Thyroid gland (tissue), 4 donors: ENCODE measurements at places on chromosomes 4 and X. TPM values are rescaled to one million over a fixed set of nuclear protein-coding genes. Genes with fewer than 3 reads are reported as not detected.
A peak's percentile ranks its signal among the peaks of the same experiment; 100 is the strongest.

The DMRTC1B gene
- total RNA-seq, result 1.7 TPM

The NIPAL1 gene
- 10.1 TPM for total RNA-seq

The IQCM gene
- total RNA-seq, result not detected

The RTL3 gene
- total RNA-seq, result not detected

The GIMD1 gene
- total RNA-seq, result not detected

The MRFAP1L1 gene
- total RNA-seq, result 93.9 TPM

The TREX2 gene
- total RNA-seq, result 3.2 TPM

DNA sequence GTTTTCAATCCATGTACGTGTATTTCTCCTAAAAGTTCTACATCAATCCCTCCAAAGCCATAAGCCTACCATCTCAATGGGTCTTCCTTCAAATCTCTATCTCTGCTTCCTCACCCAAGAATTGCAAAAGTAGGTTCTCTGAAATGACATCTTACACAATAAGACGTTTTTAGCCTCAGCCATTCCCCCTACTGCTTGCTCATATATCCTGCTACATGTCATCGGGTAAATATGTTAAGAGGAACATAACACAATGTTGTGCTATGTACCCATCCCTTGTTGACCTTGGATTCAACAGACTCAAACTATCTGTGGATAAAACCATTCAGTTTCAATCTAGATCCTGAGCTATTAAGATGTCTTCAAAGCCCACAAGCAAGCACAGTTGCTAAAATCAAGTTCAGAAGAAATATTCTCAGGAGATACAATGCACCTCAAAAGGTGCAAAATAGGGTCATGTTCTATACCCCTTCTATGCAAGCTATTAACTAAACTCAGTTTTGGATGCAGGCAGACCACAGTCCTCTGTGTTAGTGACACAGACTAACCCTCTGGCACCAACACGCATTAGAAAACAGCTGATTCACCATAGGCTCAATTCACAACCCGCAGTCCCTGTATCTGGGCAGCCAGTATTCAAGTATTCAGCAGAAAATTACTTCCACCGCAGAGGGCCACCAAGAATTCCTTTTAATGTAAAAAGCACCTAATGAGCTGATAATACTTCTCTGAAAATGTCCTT lies 56.8 kb downstream of the CD99L2 start:
- no peak overlapping the region for H3K27ac ChIP-seq
- no peaks in the 10 kb centered on the region for H3K27me3 ChIP-seq
- H3K36me3 ChIP-seq, result no peaks in the 10 kb centered on the region
- no peaks in the 10 kb centered on the region for H3K4me1 ChIP-seq
- H3K4me3 ChIP-seq, result no peak overlapping the region

- H3K36me3 ChIP-seq, result no peaks in the 10 kb centered on the region
- H3K4me1 ChIP-seq, result peaks cover 9% of the 10 kb centered on the region
Observed at GRCh38 chrX:133415276-133416105, at the start of gene GPC4. Gene GPC4 (minus strand): TSS chrX:133415489. CDS start chrX:133414965, 524 bp downstream.

DNA sequence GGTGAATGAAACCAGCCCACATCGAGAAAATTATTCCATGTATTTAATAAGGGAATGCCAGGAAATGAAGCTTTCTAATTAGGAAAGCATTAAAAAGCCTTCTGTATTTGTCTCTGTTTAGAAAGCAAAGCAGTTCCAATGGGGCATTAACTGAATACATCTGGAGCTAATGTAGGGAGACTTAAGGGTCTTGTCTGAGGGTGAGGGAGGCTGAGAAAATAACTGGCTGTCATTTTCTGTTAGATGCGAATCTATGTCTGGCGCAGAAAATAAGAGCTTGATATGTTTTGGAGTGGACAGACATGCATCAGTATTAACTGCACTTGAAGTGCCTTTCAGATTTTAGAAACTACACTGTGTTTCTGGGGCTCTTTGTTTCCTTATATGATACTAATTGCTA lies 111.3 kb downstream of the KLHL8 start:
- peaks cover 56% of the 10 kb centered on the region for H3K4me1 ChIP-seq
- peaks cover 9% of the 10 kb centered on the region for H3K36me3 ChIP-seq
- no peak for DNase-seq
- H3K27me3 ChIP-seq, result no peaks in the 10 kb centered on the region
- H3K27ac ChIP-seq, result peak overlapping the region; percentile 82

DNA sequence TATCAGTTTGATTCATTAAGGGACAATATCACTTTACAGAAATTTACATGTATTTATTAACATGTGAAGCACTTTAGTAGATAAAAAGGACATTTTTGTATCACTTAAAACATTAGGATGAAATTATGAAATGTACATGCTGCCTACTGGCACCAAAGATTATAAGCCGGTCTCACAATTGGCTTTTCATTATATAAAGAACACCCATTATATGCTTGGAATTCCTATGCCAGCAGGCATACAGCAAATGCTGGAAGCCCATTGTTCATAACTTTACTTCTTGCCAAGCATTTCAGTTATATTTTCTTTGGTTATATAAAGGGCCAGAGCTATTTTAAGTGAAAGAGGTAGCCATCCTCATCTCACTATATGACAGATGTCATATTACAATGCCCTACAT lies 145.9 kb downstream of the DMD start:
- H3K4me3 ChIP-seq, result no peak overlapping the region
- H3K27ac ChIP-seq, result no peak overlapping the region
- H3K4me1 ChIP-seq, result no peaks in the 10 kb centered on the region

GRCh38 chr4:52038103-52038912 lies at the start of gene SGCB:
Gene SGCB (minus strand): TSS chr4:52038299. CDS start chr4:52038259, 40 bp downstream.
- no peaks in the 10 kb centered on the region for H3K36me3 ChIP-seq
- peaks cover 3% of the 10 kb centered on the region for H3K4me1 ChIP-seq
- peak within 1 kb of the TSS; percentile 59 for H3K4me3 ChIP-seq
- peak; percentile 57 for DNase-seq
- no peaks in the 10 kb centered on the region for H3K27me3 ChIP-seq

DNA sequence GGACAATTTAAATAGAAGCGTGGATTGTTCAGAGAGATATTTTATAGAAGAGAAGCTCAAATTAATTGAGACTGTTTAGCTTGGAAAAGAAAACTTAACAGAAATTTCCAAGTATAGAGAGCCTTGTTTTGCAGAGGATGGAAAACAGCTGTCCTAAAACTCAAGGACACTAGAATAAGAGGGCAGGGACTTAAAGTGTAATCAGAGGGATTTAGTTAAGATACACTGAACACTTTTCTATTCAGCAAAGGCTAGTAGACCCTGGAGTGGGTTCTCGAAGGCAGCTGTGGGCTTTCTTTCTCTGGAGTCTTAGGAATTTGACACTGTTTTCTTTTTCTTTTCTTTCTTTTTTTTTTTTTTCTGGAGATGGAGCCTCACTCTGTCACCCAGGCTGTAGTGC lies 92.7 kb upstream of the ARX start:
- no peak for DNase-seq
- no peak overlapping the region for H3K4me3 ChIP-seq
- no peaks in the 10 kb centered on the region for H3K27me3 ChIP-seq
- H3K27ac ChIP-seq, result no peak overlapping the region
- no peaks in the 10 kb centered on the region for H3K4me1 ChIP-seq

DNA sequence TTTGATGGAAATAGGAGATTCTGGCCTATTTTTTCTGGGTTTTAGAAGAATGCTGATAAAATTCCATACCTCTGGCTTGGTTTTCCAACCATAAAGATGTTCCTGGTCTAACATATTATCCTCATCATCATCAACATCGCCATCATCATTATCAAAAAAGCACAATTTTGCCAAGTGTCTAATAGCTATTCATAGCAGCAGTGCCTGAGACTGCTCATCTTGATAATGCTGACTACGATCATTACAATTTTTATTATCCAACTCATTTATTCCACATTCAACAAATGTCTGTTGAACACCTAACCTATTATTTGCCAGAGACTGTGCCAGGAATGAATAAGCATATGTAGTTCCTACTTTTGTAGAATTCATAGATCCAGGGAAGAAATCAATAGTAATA lies 303.5 kb upstream of the GATB start:
- H3K27me3 ChIP-seq, result no peaks in the 10 kb centered on the region
- no peaks in the 10 kb centered on the region for H3K36me3 ChIP-seq
- no peak for DNase-seq
- H3K4me1 ChIP-seq, result no peaks in the 10 kb centered on the region
- H3K4me3 ChIP-seq, result no peak overlapping the region

DNA sequence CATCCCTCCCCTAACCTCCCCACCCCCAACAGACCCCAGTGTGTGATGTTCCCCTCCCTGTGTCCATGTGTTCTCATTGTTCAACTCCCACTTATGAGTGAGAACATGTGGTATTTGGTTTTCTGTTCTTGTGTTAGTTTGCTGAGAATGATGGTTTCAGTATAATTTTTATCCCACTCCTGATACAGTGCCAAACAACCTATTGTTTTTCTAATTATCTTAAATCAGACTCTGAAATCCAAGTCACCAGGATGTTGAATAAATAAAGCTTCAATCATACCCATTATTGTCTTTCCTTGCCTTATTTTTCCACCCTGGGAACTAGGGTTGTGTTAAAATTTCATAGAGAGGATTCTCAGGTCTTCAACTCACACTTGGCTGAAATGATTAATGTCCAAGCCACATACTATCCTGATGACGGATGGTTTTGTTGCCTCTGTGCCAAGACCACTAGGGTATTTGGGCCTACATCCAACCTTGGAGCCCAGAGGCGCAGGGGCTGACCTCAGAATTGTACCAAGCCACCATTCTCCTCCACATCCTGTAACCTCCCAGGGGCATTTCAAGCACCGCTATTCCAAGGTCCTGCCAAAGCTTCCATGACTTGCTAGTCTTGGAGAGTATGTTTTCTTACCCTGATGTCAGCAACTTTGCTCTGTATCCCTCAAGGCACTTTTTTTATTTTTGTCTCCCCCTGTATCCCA lies 332.4 kb downstream of the ARHGAP24 start:
- H3K4me1 ChIP-seq, result no peaks in the 10 kb centered on the region
- H3K27me3 ChIP-seq, result no peaks in the 10 kb centered on the region
- no peaks in the 10 kb centered on the region for H3K36me3 ChIP-seq
- no peak overlapping the region for H3K27ac ChIP-seq
- no peak overlapping the region for H3K4me3 ChIP-seq

DNA sequence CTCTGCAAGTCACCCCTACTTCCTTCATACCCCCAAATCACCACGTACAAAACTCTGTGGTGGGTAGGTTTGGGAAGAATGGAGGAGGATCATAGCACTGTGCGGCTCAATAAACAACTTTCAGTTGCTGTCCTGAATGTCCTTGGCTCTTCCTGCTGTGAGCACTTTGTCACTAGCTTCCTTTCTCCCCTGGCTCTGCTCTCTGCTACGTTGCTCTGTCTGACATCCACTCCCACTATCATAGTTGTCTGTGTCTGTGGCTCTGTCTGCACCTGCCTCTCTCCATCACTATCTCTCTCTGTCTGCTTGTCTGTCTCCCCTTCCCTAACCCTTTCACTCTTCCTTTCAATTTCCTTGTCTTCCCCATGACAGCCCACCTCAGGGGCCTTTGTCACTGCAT lies 21.2 kb upstream of the SMPX start:
- H3K4me1 ChIP-seq, result no peaks in the 10 kb centered on the region
- no peaks in the 10 kb centered on the region for H3K36me3 ChIP-seq
- H3K27me3 ChIP-seq, result no peaks in the 10 kb centered on the region
- DNase-seq, result no peak
- H3K4me3 ChIP-seq, result no peak overlapping the region
